ENCODE measurements at places on chromosomes 1 and 21.

DNA sequence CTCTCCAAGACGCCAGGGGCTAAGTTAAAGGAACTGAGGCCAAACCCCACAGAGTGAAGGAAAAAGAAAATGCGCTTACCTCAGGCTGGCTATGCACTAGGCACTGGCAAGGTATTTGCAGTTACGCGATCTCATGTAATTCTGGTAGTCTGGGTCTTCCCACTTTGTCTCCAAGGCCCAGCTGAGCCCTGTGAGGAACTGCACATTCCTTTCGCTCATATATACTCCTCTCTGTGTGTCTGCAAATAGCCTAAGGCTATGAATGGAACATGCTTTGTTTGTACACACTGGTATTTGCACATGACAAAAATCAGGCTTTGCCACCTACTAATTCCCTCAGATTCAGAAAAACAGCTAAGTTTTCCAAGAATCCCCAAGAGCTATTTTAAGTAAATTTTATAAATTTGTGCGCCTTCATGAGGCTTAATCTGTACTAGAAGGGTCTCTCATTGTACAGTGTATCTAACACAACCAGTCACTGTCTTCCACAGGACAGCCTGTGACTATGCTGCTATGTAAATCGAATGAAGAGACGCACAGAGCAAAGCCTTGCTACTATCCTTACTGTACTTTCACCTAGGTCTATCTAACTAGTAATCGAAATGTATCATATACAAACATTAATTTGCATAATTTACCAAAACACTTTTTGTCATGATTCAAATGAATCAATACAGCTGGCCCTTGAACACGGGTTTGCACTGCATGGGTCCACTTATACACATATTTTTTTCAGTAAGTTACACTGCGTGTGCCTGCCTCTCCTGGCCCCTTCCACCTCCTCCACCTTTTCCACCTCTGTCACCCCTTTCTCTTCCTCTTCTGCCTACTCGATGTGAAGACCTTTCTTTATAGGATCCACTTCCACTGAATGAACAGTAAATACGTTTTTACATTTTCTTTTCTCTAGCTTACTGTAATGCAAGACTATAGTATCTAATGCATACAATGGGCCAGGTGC, 87.0 kb downstream of the SIPA1L2 start:
- DNase-seq: no peak

GRCh38 chr1:194296201-194296600, 1109.8 kb upstream of the B3GALT2 start:
- no peak for DNase-seq

DNA sequence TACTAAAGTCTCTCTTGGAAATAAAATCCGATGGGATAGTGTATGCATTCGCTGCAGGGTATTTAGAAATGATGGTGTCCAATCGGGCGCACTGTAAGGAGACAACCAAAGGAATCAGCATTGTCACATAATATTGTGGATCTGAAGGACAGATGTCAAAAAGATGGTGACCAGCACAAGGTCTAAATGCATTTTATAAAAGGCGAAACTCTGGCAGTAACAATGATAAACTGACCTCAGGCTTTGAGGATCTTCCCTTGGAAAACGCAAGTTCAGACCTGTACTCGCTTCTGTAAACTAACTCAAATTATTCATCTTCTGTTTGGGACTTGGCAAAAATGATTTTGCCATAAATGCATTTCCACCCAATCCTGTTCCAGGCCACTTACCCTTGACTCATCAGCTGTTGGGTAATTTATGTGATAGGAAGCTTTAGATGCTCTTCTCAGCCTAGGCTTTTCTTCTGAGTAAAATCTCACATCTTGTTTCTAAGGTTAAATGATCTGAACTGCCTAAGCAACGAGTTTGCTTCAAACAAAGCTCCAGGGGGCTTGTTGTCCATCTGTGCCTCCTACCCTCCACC, 33.8 kb downstream of the STPG1 start:
- DNase-seq: no peak

- no peak for DNase-seq
These were observed 688 bp downstream of the PRXL2B start for GRCh38 chr1:2587071-2587859.

DNA sequence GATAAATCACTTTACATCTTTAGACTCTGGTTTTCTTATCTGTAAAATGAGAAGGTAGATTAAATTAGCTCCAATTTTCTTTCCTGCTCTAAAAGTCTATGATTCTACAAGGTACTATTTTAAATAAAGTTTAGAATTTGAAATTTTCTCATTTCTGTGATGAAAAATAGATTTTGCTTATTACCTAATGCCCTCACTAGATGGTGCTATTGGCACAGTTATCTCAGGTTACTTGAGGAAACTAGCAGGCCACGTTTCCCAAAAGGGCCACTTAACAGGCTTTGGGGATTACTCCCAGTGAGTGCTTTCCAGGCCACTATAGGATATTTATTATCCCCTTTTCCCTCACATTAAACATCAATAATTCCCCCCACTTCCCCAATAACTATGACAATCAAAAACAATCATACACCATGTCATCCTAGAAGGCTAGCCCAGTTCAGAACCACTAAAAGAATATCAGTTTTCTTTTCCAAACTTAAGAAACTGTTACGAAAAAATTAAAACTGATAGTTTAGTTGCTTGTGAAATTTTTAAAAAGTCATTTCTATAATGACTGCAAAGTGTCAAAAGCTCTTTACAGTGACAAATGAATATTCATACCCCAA, 30.6 kb downstream of the OMA1 start:
- no peak for DNase-seq

- DNase-seq: no peak
These were observed 4.6 kb downstream of the RGS7 start for GRCh38 chr1:241352401-241352800.

DNA sequence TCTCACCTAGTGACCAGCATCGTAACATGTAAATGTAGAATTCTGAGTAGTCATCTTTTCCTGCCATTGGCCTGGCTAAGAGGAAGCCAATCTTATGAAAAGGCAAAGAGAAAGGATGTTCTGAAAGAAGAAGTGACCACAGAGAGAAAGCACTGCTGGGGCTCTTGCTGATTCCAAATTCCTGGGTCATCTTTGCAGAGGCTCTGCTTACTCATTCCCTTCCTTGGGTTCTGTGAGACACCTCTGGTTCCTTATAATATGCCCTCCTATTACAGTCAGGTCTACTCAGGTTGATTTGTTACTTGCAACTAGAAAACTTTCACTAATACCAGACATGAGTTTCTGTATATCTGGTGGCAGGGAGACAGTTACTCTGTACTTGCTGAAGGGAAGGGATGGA, 198.8 kb upstream of the C8B start:
- no peak for DNase-seq

DNA sequence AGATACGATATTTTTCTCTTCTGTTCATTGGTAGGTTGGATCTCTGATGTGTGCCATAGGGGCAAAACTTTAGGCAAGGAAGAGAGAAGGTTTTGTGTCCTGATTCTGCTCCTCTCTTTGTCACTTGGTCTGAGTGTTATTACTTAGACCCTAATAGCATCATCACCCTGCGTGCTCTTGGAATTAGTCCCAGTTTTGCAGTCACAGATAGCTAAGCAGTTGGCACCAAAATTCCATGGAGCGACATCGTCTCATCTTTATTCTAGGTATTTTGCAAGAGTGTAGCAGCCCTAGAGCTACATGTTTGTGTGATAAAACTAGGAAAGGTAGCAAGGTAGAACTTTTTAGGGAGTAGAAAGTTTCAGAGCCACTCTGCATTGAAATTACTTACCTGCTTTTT, 23.8 kb downstream of the PIP5K1A start:
- DNase-seq: no peak
